Activated CD8-positive, alpha-beta memory T cell treated with anti-CD3 and anti-CD28 coated beads for 48 hours (primary cell): ENCODE measurements at places on chromosomes 7 and 10.

- no peak for DNase-seq
Observed at GRCh38 chr10:93917064-93917391, 23.2 kb downstream of the SLC35G1 start.

DNA sequence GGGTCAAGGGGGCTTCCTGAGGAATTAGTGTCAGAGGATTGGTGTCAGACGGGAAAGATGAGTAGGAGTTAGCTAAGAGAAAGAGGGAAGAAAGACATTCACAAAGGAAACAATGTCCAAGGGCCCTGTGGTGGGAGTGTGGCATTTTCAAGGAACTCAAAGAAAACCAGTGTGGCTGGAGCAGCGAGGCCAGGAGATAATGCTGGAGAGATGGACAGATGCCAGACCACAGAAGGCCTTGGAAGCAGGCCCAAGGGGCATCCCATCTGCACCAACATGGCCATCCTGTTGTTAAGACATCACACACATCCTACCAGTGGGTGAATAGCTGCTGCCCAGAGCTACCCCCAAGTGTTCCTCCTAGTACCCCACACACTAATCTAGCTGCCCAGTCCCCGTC is 36.1 kb upstream of the CUL1 start:
- DNase-seq: no peak

DNA sequence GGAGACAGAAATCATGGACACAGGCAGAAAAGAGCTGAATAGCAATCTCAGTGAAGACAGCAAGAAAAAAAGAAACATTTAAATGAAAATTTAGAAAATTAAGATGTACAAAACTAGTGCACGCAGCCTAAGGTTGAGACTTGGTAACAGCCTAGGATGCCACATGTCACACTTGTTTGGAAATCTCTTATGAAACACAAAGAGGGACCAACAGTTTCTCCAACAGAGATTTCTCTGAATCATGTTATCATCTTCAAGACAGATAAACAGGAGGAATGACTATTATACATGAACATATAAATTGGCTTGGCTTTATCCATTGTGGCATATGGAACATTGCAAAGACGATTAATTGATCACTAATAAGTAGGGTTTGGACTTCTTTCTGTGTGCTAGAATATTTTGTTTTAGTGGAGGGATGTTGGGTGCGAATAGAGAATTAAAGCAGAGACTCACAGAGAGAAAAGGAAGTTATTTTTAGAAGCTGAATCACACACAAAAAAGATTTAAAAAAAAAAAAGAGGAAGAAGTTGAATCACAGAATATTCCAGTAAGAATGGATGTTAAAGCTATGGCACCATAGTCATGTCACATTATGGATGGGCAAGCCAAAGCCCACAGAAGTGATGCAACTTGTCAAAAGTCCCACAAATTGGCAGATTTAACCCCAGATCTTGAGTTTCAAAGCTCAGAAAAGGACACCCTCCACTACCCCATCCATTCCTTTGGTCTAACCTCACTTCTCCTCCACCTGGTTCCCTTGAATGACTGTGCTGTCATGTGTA is 91.6 kb downstream of the MYOF start:
- DNase-seq: no peak

- DNase-seq: no peak
Observed at GRCh38 chr10:78972160-78972946, 96.4 kb upstream of the ZMIZ1 start.

DNA sequence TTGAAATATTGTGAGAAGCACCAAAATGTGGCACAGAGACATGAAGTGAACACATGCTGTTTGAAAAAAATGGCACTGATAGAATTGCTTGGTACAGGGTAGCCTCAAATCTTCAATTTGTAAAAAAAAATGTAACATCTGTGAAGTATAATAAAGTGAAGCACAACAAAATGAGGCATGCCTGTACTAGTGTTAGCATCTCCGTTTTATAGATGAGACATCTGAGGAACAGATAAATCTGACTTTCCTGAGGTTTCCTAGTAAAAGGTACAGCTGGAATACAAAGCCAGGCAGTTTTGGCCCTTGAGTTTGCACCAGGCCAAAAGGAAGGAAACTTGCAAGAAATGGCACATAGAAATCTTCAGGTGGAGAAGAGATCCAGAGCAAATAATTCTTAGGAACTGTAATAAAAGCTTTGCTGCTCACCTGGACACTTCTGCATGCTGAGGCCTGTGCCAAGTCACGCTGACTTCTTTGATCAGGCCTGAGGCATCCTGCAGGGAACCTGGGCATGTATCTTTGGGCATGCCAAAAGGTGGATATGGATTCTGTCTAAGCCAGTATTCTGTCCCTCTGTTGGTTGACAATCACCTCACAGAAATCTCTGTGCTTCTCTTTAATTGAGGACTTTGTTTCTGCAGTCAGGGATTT is 251.5 kb upstream of the PLPP4 start:
- no peak for DNase-seq

GRCh38 chr7:73483171-73483570 is 38.9 kb downstream of the BAZ1B start:
- DNase-seq: no peak

DNA sequence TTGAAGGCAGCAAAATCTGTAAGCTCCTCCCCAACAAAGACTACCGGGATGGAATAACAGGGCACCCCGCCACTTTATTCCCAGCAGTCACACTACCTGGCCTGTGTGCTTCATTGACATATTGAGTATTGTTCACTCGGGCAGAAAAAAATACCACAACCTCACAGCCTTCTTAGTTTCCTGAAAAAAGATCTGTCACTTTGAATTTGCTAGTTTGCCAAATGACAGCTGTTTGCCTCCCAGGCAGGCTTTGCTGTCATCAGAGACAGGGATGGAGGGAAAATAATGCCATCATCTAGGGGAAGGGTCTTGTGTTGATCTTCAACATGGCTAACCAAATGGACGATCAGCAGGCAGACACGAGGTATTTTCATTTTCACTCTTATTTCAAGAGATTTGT is 26.9 kb downstream of the BMPER start:
- DNase-seq: no peak

DNA sequence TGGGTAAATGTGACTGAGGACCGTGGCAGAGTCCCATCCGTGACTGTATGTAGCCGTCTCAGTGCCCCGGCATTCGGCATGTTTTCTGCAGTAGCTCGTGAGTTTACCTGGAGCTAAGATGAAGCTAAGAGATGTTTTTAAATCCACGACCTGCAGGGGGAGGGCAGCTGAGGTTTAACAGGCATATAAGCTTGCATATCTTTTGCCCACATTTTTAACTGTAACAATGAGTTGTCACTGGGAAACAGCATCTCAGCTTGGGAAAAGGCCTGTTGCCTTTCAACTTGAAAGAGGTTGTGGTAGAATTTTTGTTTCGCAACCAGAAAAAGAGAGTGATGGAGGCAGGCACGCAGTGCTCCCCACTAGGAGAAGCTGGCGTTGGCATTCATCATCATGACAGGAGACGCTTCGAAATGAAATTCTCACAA is 77.7 kb downstream of the CELF2 start:
- DNase-seq: no peak

- no peak for DNase-seq
Observed at GRCh38 chr7:108384716-108385483, 71.3 kb downstream of the NRCAM start.

DNA sequence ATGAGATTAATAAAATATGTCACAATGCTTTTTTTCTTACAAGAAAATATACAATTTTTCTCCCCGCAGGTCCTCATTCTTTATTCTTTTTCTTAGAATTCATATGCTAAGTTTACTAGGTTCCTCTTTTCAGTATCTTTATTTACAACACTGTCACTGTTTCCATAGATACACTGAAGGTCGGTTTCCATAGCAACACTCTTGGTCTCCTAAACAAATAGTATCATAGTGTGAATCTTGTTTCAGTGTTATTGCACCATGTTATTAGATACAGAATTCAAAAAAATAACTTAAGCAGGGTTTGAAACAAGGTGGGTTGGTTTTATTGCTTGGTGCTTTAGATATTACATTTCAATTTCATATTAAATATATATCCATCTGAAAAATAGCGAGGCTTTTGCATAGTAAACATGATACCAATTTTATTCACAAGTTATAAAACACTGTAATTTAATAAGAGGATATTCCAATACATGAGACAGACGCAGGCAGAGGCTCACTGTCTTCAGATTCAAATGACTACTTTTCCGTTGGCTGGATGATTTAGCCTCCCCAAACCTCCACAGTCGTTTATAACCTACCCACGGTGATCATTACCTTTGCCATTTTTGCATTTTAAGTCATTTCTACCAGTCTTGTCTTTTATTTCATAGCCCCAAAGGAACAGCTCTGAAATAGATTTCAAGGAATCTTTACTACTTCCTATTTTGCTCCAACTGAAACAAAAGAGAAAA is 88.9 kb upstream of the KLF6 start:
- no peak for DNase-seq

DNA sequence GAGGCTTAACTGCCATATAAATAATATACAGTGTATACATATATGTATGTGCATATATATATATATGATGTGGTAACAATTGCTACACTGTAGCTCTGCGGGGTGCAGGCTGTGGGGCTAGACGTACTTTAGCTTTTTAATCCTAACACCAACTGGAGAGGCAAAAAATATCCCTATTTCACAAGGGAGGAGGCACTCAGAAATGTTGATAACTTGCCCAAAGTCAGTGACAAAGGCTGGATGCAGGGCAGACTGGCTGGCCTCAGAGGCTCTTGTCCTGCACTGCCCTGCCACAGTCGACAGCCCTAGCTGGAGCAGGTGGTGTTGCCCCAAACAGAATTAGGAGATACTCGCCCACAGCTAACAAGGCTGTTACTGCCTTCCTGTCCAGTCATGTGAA is 1.5 kb upstream of the RELN start:
- no peak for DNase-seq

GRCh38 chr7:50304911-50305582 is 531 bp downstream of the IKZF1 start:
- DNase-seq: no peak

GRCh38 chr7:95788258-95788657 is 15.9 kb downstream of the DYNC1I1 start:
- no peak for DNase-seq

GRCh38 chr10:34102237-34102673 is 712.8 kb downstream of the PARD3 start:
- DNase-seq: no peak

DNA sequence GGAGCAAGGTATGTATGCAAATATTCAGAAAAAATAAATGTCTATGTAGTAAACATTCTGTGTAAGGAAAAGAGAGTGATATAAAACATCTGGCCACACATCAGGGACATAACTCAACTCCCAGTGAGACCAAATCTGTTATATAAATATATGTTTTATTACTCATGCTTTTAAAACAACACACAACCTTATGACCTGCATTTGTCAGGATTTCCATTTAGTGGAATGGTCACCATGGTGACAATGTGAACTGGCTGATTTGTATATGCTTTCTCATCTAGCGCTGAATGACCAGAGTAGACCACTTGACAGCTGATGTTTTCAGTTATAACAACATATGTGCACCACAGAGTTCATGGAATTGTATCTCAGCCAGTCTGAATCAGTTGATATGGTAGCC is 551.7 kb downstream of the HTR7 start:
- no peak for DNase-seq

DNA sequence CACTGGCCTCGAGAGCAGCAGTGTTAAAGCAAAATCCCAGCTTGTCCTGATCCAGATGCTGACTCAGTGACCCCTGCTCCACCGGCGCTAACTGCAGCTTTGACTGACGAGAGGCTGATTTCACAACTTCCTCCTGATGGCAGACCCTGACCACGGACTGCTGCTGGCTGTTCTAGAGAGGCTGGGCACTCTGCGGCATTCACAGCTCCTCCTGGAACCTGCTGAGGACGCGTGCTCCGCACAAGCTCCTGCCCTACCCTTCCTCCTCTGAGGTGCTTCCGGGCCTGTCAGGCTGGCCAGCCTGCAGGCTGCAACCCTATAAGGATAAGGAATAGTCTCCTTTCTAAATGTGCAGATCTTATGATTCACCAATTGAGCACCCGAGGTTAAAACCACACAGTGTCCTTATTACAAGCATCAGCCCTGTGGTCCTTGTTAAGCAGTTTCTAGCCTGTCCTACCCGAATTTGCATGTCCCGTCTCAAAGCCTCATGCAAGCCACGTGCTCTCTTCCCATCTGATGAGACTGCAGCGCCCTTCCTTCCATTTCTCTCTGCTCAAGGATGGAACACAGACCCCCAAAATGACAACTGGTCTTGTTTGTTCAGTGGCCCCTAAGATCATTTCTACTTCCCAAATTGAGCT is 35.5 kb upstream of the NCAPG2 start:
- DNase-seq: no peak

GRCh38 chr7:68432585-68432984 is 1165.7 kb upstream of the AUTS2 start:
- DNase-seq: no peak

- no peak for DNase-seq
Observed at GRCh38 chr10:13674645-13675588, 88.2 kb downstream of the PRPF18 start.

DNA sequence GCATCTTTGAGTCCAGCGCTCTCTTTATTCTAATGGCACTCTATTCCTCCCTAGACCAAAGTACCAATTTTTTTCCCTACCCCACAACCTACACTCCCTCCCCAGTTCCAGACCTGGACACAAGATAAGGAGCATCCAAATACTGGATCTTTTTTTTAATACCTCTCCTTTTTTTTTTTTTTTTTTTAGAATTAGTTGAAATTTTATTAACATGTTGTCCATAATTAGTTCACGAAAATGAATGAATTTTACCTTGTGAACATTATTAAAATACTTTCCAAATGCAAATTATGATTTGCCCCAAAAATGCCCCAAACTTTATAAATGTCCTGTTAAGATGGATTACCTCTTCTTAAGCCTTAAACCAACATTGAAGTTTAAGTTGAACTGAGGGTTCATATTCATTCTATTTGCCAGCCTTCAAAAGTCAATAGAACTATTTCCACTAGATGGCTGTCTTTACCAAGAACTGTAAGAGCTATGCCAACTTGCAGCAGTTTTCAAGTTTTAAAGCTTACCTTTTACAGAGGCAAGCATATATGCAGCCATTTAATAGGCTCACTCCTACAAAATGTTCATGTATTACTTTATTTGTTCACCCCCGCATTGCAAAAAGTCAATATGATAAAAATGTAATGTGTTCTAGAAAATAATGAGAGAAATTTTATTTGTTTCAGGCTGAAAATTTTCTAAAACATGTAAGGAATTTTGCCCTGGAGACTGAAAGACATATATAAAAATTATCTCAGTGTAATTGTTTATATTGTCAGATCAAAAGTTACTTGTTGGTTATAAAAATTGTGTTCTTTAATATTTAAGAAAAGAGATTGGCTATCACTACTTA is 39.7 kb upstream of the TNKS2 start:
- no peak for DNase-seq
